Left ventricle myocardium superior (tissue), 1 donor: ENCODE measurements at places on chromosomes 7 and 10.

DNA sequence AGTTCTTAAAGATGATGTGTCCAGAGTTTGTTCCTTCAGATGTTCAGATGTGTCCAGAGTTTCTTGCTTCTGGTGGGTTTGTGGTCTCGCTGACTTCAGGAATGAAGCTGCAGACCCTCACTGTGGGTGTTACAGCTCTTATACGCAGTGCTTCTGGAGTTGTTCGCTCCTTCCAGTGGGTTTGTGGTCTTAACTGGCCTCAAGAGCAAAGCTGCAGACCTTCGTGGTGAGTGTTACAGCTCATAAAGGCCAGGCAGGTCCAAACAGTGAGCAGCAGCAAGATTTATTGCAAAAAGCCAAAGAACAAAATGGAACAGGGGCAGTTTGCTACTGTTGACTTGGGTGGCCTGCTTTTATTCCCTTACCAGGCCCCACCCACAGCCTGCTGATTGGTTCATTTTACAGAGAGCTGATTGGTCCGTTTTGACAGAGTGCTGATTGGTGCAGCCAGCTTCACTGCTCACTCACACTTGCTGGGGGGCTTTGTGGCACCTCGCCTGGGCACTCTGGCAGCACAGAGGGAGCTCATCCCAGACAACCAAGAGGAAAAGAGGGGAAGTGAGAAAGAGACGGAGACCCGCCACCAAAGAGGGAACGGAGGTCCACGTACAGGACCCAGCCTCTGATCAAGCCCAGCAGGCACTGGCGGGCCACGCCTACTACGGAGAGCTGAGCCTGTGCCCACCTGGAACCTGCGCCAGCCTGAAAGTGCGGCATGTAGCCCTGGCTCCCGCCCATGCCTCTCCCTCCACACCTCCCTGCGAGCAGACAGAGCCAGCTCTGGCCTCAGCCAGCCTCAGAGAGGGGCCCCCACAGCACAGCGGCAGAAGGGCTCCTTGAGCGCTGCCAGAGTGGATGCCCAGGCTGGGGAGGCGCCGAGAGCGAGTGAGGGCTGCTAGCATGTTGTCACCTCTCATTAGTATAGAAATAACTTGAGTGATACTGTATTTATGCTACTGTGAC is 55.8 kb upstream of the SEMA3C start:
- no peak for DNase-seq

- DNase-seq = no peak
Measured at GRCh38 chr10:63587191-63587590, 66.0 kb downstream of the REEP3 start.

DNA sequence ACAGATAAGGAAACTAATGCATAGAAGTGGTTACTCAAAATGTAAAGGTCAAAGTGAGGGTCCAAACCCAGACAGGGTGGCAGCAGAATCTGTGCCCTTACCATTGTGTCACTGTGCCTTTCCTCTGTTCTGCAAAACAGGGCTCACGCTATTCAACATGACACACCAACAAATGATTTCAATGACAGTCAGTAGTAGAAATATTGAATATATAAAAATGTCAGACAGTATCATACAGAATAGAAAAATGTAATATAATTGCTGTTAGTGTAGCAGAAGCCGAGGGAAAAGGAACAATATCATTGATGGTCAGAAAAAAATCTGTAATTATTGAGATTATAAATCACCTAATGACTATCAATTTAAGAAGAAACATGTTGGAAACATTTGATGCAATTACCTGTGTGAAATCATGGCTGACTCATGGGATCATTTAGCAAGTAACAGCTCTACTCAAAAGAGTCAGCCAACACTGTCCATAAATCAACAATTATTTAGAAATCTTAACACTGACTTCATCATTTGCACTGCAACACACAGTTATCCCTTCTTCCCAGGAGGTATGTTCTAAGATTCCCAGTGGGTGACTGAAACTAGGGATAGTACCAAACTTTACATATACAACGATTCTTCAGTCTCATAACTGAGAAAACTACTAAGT is 198.7 kb downstream of the DGKI start:
- DNase-seq = no peak

DNA sequence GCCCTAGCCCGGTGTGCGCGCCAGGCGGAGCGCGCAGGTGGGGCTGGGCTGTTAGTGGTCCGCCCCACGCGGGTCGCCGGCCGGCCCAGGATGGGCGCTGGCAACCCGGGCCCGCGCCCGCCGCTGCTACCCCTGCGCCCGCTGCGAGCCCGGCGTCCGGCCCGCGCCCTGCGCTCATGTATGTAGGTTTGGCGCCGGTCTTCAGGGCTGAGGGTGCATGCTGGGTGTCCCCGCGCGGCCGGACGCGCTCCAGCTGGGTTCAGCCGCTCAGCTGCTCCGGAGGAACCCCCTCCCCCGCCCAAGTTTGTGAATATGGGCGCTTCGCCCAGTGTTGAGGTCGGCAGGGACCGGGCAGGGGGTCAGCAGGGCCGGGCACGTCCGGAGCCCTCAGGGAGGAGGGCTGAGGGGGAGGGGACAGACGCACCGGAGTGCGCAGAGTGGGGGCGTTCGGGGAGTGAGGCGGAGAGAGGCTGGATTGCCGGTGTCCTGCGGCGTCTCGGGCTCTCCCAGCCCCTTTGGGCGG is 559 bp downstream of the VWC2 start:
- DNase-seq = peak; percentile 55

GRCh38 chr10:11698691-11699549 is 43.3 kb upstream of the ECHDC3 start:
- DNase-seq = no peak

DNA sequence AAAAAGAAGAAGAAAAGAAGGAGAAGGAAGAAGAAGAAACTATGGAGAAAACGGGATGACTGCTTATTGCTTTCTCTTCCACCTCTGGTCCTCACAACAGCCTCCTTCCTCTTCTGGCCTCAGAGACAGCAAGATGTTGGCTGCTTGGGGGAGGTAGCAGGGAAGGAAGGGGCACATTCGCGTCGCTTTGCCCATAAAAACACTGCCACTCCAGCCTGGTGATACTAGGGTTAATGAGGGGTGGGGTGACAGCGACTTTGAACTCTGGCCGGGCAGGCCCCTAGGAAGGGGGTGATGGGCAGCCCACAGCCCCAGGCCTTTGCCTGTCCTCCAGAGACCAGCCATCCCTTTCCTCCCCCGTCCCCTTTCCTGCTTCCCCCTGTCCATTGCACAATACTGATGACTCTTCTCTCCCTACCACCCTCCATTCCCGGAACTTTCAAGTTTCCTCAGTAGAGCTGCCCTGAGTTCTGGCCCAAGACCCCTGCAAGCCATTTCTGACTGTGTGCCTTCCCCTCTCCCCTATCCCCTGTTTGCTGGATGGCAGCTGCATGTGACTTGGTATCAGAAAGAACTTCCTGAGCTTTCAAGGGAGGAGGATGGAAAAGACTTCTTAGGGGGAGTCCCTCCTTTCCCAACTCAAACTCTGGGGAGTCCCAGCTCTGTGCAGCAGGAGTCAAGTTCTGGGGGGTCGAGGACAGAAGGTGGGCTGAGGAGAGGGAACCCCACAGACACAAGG is 2.2 kb upstream of the CUEDC2 start:
- DNase-seq = no peak

DNA sequence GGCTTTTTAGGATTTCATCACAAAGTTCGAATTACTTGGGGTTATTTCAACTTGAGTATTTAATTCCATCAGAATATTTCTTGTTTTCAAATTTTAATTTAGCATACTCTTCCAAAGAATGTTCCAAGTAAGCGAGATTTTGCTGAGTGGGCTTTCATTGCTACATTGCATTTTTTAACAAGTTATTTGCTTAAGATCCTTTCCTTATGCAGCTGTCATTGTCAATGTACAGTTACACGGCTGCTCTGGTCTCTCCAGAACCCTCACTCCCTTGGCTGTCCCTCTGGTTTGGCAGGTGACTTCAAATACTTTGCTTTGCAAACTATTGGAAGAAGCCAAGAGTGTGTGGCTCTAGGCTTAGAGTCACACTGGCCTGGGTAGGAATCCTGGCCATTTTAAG is 80.0 kb downstream of the CFAP58 start:
- DNase-seq = no peak

DNA sequence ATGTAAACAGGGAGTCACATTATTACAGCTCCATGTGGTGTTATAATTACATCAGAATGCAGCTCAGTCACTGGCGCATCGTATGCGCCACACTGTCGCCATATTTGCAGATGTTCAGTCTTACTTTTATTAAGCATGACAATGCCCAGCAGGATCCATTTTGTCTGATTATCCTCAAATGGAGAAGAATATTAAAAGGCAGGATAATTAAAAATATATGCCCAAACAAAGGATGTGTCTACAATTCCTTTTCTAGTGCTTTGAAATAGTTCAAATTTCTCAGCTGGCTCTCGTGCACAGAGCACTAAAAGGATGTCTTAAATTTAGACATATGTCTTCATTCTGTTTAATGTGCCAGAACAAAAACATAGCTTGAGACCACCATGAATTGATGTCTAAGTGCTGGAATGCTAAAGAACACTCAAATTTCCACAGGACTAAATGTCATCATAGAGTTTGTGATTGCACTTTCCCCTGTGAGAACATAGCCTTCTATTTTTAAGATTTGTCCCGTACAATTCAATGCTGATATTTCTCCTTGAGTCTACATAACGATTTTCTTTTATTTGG is 168.0 kb downstream of the DKK1 start:
- no peak for DNase-seq

DNA sequence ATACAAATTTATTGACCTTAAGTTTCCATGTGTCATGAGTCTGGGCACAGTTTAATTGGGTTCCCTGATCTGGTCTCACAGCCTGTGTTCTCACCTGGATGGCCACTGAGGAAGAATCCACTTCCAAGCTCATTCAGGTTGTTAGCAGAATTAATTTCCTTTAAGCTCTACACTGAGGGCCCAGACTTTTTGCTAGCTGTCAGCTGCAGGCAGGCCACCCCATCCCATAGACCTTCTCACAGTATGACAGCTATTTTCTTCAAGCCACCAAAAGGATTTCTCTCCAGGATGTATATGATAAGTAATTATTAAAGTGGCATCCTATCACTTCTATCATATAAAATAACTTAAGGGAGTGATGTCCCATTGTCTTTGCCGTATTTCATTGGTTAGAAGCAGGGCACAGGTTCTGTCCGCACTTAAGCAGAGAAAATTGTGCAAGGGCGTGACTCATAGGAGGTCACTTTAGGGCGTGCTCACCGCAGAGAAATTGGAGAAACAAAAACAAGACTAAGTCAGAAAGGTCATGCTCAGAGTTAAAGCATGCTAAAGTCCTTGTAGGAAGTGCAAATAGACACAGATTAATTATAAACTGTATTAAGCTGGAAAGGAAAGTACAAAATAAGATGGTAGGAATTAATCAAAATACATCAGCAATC is 109.9 kb downstream of the AHR start:
- DNase-seq = no peak

GRCh38 chr10:79932307-79932706 is 16.6 kb downstream of the SFTPD start:
- DNase-seq = no peak

GRCh38 chr10:132855889-132856288 is 69.9 kb upstream of the NKX6-2 start:
- no peak for DNase-seq

GRCh38 chr7:136566491-136566890 is 302.0 kb upstream of the CHRM2 start:
- no peak for DNase-seq

GRCh38 chr10:77463499-77463898 is 174.1 kb downstream of the KCNMA1 start:
- no peak for DNase-seq

DNA sequence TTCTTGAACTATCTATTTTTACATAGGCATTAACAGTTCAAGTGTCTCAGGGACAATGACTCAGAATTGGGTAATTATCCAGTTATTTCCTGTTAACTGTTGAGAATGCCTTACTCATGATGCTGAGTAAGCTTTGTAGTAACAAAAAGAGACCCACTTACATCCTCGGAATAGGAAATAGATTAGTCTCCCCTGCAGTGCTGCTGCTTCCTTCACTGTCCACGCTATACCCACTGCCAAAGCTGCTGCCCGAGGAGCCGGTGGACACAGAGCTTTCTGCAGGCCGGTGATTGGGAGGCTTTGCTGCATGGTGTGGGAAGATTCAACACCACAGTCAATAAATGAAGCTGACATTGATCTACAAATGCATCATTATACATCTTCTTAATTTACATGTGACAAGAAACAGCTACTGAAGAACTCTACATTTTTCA is 357.1 kb downstream of the PCLO start:
- DNase-seq = no peak

DNA sequence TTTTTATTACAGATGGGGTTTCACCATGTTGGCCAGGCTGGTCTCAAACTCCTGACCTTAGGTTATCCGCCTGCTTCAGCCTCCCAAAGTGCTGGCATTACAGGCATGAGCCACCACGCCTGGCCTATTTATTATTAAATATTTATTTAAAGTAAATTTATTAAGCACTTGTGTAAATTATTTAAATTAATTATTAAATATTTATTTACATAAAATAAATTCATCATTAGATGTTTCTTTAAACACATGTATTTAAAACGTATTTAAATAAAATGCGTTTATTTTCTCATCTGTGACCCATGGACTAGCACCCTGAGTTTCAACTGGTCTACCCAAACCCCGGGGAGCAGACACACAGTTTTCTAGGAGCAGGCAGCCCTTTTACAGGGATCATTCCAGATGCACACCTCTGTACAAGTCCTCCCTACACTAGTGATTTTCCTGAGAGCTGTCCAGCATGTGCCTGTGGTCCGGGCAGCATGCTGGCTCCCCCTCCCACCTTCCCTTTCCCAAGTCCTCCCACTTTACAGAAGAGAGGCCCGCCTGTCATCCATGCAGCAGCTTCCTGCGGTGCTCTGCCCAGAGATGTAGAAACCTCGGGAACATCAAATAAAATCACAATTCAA is 89.2 kb upstream of the ATP6V0A4 start:
- DNase-seq = no peak

DNA sequence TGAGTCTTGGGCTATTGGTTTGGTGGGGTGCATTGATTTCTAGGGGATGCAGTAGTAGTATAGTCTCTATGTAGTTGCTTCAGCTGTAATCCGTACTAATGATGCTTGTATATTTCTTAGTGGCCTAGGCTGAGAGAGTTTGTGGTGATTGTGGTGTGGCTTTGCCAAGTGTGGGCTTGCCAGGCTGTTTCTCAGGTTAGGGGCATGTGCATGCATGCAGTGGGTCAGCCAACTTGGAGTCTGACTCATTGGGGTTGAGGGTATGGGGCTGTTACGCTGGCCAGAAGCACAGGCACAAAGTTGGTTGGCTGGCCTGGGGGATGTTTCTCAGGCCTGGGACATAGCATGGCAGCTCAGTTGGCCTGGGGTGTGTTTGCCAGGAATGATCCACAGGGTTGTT is 25.7 kb upstream of the PLA2G12B start:
- DNase-seq = no peak

DNA sequence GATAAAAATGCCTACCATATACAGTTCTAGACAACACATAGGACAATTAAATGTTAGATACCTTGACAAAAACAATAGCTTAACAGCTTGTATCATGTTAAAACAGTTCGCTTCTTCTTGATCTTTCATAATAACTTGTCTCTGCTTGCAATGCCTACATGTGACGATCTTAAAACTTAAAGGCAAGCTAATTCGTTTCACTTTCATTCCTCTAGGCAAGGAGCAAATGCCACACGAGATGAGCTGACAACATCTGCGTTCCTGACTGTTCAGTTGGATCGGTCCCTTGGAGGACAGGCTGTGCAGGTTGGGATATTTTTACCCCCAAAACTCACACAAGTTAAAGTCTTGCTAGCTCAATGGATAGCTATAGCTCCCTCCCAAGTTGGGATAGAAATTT is 51.6 kb upstream of the ARL4A start:
- DNase-seq = no peak
